ENCODE measurements at places on chromosomes 6 and 20.

DNA sequence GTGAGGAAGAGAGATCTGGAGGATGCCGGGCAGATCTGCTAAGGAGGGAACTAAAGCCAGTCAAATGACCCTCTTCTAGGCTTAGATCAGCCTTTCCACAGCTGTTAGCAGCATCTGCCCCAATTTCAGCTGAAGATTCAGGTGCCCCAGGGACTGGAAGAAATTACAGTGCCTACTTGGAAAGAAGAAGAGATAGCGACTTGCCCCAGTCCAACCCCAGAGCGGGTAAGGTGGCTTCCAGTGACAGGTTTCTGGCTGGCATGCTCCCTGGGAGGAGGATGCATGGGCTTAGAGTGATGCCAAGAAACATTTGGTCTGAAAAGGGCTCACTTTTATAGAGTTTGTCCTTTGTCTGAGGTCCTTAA lies 620 bp downstream of the TJAP1 start:
- no peak for DNase-seq

GRCh38 chr6:156562019-156562418 lies 215.2 kb upstream of the ARID1B start:
- DNase-seq: no peak

DNA sequence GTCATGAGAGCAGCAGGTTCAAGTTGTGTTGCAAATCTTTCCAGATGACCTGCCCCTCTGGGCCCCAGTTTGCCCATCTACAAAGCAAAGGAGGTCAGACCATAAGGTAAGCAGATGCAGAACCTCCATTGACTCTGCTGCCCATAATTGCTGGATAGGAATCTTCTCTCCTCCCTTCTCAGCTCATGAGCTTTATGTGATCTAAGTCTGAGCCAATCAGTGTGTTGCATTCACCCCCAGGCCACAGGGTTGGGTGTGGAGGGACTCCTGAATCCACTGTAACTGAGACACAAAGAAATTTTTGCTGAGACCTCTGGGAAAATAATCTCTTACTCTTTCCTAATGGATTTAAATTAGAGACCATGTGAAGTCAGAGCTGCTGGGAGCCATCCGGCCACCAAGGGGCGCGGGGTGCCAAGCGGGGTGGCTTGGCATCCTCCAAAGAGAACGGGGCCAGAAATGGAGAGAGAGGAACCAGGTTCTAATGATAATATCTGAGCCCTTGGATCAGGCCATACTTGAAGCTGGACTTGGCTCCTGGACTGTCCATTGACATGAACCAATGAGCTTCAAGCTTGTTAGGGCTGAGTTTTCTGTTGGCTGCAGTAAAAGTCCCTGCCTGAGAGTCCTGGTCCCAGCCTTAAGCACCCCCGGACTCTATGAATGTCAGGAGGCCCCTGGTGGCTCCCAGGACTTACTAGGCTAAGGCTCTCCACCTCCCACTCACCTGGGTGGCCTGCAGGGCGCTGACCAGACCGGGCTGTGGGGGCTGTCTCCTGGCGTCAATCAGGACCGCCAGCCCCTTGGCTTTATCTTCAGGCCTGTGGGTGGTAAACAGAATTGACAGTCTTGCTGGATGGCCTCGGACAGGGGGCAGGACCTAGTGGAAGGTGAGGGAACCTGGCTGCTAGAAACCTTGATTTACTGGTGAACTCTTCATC lies 32.8 kb downstream of the KIAA1755 start:
- no peak for DNase-seq

GRCh38 chr6:52135217-52135616 lies 47.8 kb upstream of the PKHD1 start:
- DNase-seq: no peak

DNA sequence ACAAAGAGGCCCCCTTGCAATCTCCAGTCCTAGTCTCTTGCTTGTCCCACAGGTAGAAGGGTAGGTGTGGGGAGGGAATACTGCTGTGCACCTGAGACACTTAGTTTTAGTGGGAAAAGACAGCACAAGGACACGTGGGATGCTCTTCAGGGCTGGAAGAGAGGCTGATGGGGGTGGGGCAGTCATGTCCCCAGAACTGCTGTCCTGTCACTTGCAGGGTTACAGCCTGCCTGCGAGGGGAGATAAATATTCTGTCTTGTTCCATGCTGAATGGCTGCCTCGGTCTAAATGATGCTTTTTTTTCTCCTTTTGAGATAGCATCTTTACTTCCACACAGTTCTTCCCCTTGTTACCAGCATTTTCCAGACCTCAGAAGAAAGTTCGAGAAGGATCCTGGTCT lies 106.2 kb downstream of the SLC24A3 start:
- DNase-seq: no peak

DNA sequence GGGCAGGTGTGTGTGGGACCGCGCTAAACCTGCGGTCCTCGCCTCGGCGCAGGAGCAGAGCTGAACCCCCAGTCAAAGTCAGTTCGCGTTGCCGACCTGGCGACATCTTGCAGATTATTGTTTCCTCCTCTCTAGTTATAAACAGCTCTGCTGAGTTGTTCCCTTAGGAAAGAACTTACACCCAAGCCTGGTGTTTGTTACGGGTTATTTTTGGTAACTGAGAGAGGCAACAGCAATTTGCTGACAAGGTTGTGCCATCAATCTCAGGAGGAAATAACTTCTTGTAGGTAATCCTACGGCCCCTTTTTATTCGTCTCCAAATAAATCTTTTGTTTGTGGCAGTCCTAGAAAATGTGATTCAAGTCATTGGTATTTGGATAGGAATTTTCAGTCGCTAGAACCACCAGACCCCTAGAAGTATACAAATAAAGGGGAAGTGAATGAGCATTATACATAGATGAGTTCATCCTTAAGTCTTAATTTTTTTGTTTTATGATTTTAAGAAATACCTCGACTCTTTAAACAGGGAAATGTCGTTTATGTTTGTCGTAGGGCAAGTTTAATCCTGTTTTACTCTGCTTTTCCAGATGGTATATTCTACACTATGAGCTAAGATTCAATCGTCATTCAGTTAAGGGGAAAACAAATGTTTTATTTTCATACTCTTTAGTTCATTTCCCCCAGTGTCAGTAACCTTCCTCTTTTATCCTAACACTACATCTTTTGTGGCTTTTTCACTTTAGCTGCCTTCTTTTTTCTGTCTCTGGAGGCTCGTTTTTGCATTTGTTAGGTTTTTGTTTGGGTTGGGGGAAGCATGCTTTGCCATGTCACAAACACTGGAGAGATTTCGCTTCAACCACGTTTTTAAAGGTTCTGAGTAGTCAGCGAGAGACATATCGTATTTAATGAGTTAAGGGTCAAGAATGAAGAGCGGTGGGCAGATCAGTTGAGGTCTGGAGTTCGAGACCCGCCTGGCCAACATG lies 1.2 kb downstream of the PM20D2 start:
- DNase-seq: no peak
